8988T (cell line): ENCODE measurements at places on chromosomes 6 and 20.

- DNase-seq = no peak
These were observed 16.6 kb upstream of the MAP7 start for GRCh38 chr6:136566851-136567250.

GRCh38 chr6:100455230-100456124, 9.2 kb downstream of the SIM1 start:
- no peak for DNase-seq

- peak; percentile 63 for DNase-seq
These were observed at the start of gene ATXN1 for GRCh38 chr6:16760516-16761470. Gene ATXN1 (minus strand): TSS chr6:16761460.

DNA sequence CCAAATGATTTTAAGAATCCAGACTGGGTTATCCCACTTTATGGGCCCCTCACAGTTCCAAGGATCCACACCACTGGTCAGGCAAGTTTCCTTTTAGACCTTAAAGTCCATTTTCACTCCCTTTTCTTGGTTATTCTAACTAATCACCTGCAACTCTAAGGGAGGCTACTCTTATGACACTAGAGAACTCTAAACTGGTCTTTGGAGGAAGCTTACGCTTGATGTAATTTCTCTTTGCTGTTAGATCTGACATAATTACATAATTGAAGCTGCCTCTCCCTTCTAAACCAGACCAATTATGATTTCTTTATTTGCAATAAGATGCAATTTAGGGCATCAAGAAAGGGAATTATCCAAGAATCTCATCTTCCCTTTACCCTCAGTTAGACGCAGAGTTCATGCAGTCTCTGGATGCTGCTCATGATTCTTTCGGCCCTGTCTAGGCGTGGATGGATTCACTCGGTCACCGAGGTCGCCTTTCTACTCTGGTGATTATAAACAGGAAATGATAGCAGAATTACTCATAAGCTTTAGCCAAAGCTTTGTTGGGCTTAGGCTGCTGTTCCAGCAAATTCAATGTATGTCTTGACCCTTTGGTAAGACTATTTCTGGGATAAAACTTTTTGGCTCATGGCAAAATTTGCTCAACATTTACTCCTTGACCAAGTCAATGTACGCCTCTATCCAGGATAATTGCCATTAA, 166.4 kb upstream of the PRND start:
- no peak for DNase-seq

DNA sequence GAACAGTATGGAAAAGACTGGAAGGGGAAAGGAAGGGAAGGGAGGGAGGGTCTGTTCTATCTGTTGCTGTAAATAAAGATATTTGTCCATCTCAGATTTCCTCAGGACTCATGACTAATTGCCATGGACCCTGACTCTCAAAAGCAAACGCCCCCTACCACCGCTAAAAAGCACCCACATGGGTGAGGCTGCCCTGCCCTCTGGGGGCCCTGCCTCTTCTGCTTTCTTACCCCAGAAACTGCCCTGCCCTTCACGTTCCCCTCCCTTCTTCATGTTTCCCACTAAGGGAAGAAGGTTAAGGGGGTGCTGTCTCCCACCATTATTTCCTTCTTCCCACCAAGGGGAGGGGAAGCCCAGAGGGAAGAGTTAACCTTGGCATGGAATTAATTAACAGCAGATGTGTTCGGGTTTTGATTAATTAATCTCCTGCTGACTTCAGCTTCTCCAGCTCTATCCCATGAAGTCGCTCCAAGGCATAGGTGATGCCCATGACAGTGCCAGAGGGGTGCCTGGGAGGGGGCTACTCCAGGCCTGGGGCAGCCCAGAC, 16.0 kb downstream of the MDFI start:
- no peak for DNase-seq

GRCh38 chr6:167543602-167544497, 219.0 kb downstream of the TTLL2 start:
- DNase-seq = no peak

- DNase-seq = peak; percentile 90
These were observed at the start of gene ACTR5 for GRCh38 chr20:38748097-38748860. Gene ACTR5 (plus strand): TSS chr20:38748460. CDS start chr20:38748479, 19 bp downstream.

- no peak for DNase-seq
These were observed 19.7 kb upstream of the NTSR1 start for GRCh38 chr20:62688855-62689460.

- no peak for DNase-seq
These were observed 81.3 kb downstream of the SEL1L2 start for GRCh38 chr20:13909067-13909466.

- DNase-seq = no peak
These were observed 303.0 kb downstream of the PAX1 start for GRCh38 chr20:22008456-22008855.

DNA sequence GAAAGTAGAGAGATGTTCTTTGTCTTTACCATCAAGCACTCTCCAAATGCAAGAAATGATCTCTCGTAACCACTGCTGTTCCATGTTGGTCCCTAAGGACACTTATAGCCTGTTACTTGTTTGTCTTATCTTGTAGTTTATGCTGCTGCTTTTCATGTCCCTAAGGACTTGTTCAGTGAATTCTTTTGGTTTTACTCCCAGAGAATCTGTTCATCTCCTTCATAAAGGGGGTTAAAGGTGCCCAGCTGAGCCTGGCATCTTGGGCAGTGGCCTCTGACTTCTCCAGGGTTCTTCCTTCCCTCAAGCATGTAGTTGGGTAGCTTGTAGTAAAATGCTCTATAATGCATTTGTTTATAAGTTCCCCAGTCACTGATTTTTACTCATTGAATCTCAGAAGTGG, 864 bp upstream of the PKIG start:
- no peak for DNase-seq

DNA sequence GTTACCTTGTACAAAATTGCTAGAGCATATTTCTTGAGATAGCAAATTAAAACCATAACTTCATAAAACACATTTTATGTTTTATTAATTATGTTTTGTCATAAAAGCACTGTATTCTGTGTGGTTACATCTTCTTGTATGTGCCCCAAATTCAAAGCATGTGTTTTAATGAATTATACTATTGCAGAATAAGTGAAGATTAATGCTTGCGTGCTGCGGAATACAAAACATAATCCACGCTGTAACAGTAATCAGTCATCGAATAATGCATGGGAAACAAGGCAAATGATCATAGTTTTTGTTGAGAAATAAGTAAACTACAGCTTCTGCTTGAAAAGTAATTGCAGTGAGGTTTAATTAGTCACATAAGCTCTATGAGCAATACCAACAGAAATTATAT, 459.2 kb upstream of the SOX4 start:
- DNase-seq = no peak

GRCh38 chr20:25654487-25654886, 30.7 kb upstream of the NANP start:
- no peak for DNase-seq
